ENCODE measurements at places on chromosomes 5 and 9.

GRCh38 chr9:4073371-4073770, 226.5 kb downstream of the GLIS3 start:
- DNase-seq: no peak

DNA sequence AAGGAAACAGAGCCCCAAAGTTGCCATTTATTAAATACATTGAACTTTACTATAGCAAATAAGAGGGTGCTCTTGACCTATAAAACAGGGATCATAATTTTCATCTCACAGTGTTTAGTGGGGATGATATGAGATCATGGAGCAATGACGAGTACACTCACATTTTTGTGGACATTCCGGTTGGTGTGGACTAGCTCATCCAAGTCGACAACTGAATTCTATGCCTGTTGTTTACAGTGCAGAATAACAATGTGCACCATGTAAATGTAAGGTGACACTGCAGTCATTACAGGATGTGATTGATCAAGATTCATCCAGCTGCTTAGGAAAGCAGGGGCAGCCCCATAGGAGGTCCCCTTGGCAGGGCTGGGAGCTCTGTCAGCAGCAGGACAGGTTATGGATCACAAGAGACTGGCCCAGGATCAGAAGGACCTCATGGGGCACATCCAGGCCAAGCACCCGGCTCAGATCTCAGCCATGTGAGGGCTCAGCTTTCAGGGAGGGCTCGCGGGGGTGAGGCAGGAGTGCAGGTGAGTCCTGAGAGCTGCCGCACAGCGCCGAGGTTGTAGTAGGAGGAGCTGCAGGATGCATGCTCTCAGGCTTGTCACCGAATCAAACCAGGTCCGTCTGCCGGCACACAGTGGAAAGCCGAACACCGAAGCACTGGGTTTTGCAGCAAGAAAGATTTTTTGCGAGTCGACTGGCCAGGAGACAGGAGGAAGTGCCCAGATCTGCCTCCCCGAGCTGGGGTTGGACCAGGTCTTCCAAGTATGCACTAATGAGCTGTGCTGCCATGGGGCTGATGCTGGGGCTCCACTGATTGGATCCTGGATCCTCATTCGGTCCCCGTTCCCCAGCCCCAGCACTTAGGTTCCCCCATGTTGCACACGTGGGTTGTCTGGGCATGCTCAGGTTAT, 28.2 kb downstream of the MRPL36 start:
- DNase-seq: no peak

DNA sequence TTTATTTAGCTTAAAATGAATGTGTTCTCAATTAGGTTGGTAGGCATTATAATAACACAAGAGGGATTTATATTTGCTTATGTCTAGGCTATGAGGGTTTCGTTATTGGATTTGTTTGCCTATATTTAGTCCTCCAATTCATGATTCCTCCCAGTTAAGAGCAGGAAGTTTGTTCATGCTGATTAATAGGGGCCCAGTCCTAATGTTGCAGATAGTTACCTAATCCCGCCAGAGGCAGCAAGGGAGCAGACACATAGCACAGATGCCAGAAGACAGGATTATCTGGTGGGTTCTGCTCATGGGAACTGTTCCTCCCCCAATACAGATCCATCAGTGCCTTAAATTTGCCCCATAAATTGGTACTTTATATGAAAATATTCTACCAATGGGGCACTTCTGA, 100.8 kb upstream of the TLE4 start:
- no peak for DNase-seq

DNA sequence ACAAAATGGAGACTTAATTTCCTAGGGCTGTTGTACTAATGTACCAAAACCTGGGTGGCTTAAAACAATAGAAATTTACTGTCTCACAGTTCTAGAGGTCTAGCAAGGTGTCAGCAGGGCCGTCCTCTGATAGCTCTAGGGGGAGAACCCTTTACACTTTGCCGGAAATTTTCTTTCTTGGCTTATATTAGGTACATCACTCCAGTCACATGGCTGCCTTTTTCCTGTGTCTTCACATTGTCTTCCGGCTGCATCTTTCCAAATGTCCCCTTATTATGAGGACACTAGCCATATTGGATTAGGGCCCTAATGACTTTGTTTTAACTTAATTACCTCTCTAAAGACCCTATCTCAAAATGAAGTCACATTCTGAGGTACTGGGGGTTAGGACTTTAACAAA, 5.8 kb downstream of the UHRF2 start:
- no peak for DNase-seq

- DNase-seq: no peak
Measured at GRCh38 chr9:73149371-73150067, 2.1 kb upstream of the ANXA1 start.

DNA sequence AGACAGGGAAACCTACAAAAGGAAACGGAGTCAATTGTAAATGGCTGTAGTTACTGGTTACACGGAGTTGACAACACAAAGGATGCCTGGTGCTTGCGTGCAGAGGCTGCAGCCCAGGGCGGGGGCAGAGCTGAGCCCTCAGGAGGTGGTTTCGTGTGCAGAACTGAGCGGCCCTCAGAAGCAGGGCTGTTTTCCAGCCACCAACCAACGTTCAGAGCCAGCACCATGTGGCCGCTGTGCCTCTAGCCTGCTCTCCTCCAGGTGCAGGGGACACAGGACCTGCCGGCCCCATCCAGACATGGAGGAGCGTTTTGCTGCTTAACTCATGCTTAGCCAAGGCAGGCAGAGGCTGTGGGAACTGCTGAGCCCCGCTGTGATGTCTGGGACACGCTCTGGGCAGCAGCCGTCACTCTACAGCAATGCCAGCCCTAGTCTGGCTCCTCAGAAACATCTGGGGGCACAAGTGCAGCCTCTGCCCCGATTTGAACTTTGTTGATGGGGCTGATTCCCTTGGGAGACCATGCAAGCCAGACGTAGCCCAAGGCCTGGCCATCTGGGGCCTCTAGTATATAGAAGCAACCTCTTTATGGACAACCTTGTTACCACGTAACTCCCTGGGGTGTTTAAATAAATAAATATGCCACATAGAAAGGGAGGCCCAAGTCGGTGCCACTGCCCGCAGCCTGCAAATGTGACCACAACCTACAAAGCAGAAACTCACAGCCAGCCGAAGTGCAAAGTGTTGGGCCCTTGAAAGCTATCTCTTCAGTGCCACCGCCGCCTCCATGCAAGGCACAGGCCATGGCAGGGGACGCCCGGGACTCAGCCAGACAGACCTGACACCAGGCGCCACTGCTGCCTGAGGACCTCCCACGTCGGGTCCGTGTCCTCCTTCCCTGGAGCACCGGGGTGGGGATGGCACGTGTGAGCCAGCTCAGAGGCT, 42.1 kb downstream of the NKD2 start:
- no peak for DNase-seq

GRCh38 chr5:65017636-65018035, 248.9 kb downstream of the CWC27 start:
- DNase-seq: no peak

GRCh38 chr5:59187857-59188256, 605.0 kb downstream of the RAB3C start:
- DNase-seq: no peak

GRCh38 chr5:169856571-169856970, 123.7 kb downstream of the INSYN2B start:
- no peak for DNase-seq

DNA sequence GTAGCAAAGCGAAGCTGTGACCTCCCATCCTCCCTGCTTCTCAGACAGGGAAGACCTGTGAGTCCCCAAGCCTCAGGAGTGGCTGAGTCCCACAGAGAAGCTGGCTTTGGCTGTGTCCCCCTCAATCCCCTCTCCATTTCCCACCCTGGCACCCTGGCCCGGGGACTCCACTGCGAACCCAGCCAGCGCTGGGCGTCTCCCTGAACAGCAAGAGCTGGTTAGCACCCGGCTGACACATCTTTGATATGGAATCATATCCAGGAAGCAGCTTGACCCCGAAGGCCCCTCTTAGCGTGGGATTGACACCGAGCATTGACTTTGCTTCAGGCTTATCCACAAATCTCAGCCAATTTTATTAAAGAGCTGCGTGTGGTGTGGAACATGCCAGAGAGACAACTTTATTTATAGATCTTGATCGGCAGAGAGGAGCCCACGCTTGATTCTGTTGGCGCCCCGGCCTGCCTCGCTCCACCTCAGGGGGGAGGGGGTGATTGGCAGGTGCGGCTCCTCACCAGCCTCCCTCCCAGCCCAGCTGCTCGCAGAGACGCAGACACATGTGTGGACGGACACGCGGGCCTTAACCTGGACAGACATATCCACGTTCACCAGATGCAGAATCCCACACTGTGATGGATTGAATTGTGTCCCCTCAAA, 120.7 kb upstream of the MVB12B start:
- DNase-seq: no peak

GRCh38 chr9:130265431-130266235, at the start of gene HMCN2:
Gene HMCN2 (plus strand): TSS chr9:130265760. CDS start chr9:130265879, 119 bp downstream.
- DNase-seq: no peak

DNA sequence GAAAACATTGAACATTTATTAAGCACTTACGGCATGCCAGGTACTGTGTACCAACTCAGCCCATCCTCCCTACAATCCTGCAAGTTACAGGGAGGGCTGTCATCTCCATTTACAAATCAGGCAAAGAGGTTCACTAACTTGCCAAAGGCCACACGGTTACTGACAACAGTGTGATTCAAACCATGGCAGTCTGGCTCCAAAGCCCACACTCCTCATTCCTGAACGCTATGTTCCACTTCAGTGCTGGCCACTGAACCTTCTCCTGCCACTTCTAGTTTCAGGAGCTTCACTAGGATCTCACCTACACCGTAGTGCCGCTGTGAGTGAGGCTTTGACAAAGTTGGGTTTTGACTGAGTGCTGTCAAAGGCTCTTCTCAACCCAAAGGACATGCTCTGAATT, 7.2 kb upstream of the LIFR start:
- DNase-seq: no peak

DNA sequence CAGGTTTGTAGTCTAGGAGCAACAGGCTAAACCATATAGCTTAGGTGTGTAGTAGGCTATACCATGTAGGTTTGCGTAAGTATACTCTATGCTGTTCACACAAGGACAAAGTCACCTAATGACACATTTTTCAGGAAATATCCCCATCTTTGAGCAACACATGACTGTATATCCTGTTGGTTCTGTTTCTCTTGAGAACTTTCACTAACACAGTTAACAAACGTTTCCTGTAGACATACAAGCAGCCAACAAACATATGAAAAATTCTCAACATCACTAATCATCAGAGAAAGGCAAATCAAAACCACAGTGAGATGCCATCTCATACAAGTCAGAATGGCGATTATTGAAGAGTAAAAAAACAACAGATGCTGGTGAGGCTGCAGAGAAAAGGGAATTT, 68.2 kb downstream of the NR2F1-AS1 start:
- DNase-seq: no peak

- peak; percentile 70 for DNase-seq
Measured at GRCh38 chr9:35690614-35691333, 1.0 kb upstream of the TPM2 start.

DNA sequence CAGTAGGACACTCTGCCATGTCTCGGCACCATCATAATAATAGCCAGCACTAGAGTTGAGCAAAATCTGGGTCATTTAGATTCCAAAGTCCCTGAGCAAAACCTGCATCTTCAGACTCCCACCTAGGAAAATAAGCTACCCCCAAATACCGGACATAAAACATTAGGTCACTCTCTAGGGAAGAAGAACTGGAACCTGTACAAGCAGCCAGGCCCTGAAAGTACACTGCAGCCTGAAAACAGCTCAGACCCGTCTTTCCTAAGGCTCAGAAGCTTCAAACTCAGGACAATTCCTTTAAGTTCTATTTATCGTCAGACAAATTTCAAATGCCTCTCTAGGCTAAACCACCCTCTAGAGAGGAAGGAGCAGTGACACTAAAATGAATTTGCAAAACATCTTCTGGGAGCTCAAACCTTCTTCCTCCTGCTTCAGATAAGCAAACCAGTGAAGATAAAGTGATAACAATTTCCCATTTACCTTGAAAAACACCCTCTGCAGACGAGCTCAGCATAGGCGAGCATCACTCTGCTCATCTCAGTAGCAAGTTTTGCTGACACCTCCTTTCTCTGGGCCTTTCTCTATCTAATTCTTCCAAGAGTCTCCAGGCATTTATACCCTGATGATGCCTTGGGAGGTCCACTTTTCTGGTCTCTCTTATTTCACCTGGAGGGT, 34.0 kb downstream of the ADAM19 start:
- DNase-seq: no peak

- no peak for DNase-seq
Measured at GRCh38 chr5:111930905-111931461, 174.0 kb upstream of the NREP start.

DNA sequence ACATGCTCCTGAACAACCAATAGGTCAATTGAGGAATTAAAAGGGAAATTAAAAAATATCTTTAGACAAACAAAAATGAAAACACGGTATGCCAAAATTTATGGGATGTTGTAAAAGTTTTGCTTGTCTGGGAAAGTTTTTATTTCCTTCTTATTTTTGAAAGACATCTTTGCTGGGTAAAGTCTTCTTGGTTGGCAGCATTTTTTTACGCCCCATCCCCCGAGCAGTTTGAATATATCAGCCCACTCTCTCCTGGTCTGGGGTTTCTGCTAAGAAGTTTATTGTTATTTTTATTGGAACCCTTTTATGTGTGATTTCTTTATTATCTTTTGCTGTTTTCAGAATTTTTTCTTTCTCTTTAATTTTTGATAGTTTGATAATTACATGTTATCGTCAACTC, 16.3 kb downstream of the XRCC4 start:
- no peak for DNase-seq

- no peak for DNase-seq
Measured at GRCh38 chr9:83219154-83219923, 156.4 kb upstream of the RASEF start.

- DNase-seq: no peak
Measured at GRCh38 chr5:64869419-64869818, 100.7 kb downstream of the CWC27 start.

DNA sequence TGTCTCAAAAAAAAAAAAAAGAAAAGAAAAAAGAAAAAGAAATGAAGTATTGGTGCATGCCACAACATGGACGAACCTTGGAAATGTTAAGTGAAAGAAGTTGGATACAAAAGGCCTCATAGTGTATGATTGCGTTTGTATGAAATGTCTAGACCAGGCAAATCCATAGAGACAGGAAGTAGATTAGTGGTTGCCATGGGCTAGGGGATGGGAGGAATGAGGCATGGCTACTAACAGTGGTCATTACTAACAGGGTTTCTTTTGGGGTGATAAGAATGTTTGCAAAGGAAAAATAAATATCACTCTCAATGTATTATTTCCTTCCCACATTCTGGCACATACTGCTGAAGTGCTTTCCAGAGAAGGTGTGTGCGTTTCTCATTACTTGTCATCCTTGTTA, 44.1 kb downstream of the UGCG start:
- DNase-seq: no peak
